Non-pigmented ciliary epithelial cell (primary cell): ENCODE measurements at places on chromosomes 1 and 21.

DNA sequence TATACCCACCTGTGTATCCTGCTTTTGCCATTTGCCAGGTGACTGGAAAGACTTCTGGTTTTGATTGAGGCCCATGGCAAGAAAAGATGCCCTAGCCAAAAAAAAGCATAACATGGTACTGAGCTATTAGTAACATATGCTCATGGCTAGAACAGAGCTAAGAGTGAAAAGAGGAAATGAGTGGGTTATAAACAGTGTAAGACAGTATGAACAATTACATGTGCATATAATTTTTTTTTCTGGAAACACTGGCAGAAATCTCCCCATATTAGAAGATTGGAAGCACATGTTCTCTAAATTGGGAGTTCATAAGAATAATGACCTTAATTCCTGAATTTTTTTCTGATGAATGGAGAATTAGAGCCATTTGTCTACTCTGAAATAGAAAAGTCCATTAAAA is 41.2 kb upstream of the PDC start:
- DNase-seq: no peak

GRCh38 chr1:191888996-191889622 is 269.2 kb upstream of the RGS18 start:
- DNase-seq: no peak

- no peak for DNase-seq
Observed at GRCh38 chr1:25610822-25611630, 5.6 kb upstream of the MAN1C1 start.

- no peak for DNase-seq
Observed at GRCh38 chr21:42744520-42745445, 91.4 kb downstream of the PDE9A start.

DNA sequence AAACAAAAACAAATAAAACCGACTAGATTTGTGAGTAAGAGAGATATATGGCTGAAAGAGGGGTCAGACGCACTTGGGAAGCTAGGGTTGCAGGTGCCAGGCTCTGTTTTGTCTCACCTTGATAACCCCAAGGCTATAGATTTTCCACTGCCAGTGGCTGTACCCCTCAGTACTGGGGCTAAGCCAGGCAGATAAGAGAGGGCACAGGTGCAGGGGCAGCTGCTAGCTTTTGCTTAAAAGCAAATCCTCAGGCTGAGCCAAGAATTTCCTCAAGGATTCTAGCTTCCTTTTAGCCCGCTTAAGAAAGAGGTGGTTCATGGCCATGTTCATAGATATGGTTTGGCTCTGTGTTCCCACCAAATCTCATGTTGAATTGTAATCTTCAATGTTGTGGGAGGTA is 57.9 kb downstream of the OVGP1 start:
- DNase-seq: no peak

GRCh38 chr1:205576011-205576410 is 55.8 kb downstream of the ELK4 start:
- no peak for DNase-seq

DNA sequence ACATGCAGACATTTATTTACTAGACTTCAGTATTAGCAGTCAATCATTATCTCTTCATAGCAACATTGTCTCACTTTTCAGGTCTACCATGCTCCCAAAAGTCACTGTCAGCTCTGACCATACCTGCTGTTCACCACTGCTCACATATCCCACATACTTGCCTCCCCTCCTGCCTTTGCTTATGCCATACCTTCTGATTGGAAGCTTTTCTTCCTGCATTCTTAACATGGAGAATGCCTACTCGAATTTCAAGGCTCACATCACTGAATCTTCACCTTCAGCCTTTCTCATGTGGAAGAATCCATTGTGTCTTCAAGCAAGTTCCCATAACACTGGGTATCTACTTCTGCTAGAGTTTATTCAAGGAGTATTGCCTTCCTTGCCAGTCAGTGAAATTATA is 135.4 kb downstream of the NTNG1 start:
- no peak for DNase-seq

GRCh38 chr1:154423304-154423987 is 18.3 kb downstream of the IL6R start:
- no peak for DNase-seq

DNA sequence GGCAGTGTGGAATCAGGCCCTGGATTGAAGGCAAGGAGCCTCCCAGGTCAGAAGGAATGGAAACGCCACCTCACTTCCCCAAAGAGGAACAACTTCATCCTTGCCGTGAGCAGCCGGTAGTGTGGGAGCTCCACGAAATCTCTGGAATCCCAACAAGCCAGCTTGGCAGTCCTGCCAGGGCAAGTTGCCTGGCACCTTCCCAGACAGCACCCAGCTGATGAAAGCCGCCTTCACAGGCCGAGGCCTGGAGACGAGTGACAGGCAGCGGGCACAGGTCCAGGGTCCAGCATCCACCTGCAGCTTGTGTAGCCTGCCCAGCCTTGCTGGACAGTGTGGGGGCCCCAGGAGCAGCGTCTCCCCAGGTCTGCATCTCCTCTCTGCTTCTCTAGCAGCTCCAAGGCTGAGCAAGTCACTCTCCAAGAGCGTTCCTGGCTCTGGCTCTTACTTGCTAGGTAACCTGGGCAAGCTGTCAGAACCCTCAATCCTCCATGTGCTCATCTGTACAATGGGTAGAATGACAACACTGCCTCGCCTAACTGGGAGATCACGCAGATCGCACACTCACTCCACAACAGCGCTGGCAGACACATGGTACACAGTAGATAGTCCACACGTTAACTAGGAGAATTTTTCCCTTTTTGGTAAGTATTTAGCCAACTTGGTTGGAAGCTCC is 43.0 kb downstream of the ACOT7 start:
- DNase-seq: no peak

DNA sequence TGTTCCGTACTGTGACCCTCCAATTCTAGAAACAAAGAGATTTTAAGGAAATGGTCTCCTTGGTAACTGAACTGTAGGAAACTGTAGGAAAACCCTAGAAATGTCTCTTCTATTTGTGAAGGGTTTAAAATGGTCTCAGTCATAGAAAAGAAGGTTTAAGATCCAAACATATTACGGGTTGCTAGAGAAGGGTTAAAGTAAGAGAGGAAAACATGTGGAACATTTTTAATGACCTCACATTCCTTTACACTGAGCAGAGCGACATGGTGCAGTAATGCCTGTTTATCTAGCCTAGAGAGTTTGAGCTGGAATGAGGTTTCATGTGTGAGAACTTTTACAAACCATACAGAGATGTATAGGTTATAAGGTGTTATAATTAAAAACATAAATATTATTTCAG is 36.9 kb upstream of the C1orf105 start:
- peak; percentile 43 for DNase-seq

DNA sequence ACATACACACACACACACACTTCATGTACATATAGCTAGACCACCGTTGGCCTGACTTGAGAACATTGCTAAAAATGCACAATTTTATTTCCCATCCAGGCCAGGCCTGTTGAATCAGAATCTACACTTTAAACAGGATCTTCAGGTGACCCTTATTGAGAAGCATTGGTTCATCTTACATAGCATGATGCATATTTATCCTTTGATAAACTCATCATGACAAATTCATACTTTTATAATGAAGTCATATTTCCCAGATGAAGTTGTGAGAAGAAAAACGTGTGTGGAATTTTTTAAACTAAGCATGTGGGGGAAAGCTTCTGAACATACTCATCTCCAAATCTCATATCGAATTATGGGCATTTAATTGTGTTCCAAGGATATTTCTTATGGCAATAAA is 877.7 kb downstream of the MRPL39 start:
- DNase-seq: peak; percentile 6

DNA sequence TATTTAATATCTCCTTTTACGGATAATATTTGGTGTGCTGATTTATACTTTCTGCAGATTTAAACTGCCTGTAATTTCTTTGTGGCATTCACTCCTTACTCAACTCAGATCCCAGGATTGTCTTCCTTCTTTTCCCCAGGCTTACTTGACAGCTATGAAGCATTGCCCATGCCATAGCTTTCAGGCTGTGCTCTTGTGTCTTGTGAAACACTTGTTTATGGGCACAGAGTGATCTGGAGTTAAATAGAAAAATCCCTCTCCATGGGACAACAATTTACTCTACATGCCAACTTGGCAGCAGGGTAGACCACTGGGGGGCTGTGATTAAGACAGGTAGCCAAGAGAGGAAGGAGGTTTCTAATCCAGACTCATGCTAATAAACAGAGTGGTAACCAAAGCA is 57.4 kb downstream of the PPP1R12B start:
- DNase-seq: no peak

- DNase-seq: no peak
Observed at GRCh38 chr21:38937844-38938243, 132.1 kb downstream of the ETS2 start.

DNA sequence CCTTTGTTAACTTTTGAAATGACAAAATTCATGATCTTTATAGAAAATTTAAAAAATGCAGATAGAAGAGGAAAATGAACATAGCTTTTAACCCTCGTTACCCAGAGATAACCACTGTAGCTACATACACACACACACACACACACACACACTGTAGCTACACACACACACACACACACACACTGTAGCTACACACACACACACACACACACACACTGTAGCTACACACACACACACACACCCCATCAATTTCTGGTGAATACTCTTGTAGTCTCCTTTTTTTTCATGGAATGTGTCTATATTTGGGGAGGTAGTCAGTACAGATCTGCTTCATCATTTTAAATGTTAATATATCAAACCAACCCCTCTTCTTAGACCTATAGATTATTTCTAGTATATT is 58.5 kb downstream of the SH3BGR start:
- DNase-seq: no peak

- DNase-seq: no peak
Observed at GRCh38 chr1:165129568-165130164, 226.8 kb downstream of the LMX1A start.

DNA sequence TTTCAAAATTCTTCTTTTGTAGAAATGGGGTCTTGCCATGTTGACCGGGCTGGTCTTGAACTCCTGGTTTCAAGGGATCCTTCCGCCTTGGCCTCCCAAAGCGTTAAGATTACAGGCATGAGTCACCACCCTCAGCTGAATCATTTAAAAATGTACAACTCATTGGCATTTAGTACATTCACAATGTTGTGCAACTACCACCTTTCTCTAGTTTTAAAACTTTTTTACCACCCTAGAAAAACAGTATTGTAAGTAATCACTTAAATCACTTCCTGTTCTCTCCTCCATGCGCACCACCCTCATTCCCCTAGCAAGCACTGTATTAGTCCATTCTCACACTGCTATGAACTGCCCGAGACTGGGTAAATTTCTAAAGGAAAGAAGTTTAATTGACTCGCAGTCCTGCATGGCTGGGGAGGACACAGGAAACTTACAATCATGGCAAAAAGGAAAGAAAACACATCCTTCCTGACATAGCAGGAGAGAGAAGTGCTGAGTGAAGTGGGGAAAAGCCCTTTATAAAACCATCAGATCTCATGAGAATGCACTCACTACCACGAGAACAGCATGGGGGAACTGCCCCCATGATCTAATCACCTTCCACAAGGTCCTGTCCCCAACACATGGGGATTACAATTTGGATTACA is 14.4 kb upstream of the THEM5 start:
- DNase-seq: peak; percentile 38

DNA sequence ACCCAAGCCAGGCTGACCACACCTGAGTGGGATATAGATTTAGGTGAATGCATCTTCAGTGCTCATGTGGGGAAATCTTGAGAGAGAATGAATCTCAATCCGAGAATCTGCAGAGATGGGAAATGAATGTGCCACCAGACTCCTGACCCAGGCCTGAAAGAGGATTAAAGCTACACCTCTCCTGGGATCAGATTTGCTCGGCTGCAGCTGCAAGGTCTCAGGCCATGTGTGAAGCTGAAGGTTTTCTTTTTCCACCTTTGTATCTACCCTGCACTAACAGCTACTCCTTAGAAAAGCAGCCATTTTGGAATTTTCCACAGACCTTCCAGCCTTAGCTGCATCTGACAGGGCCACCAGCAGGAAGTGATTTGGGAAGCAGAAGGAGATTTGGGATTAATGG is 18.3 kb downstream of the GPR3 start:
- DNase-seq: no peak

GRCh38 chr1:84146411-84147032 is 2.5 kb downstream of the PRKACB start:
- no peak for DNase-seq

DNA sequence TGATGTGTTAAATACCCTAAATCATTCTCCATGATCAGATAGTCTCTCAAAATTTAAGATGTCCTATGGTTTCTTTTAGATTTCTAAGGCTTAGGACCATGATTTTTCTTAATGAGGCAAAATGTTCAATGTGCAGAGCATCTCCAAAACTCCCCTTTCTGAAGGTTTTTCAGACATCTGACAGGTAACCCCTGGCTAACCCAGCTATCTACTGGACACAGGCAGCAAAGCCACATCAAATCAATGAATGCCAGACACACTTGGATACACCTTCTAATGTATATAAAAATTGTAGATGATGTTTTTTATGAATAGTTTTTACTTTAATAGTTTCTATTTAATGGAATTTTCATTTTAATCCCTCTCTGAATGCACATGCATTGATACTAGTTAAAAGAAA is 285.6 kb downstream of the GRIK1 start:
- DNase-seq: no peak

DNA sequence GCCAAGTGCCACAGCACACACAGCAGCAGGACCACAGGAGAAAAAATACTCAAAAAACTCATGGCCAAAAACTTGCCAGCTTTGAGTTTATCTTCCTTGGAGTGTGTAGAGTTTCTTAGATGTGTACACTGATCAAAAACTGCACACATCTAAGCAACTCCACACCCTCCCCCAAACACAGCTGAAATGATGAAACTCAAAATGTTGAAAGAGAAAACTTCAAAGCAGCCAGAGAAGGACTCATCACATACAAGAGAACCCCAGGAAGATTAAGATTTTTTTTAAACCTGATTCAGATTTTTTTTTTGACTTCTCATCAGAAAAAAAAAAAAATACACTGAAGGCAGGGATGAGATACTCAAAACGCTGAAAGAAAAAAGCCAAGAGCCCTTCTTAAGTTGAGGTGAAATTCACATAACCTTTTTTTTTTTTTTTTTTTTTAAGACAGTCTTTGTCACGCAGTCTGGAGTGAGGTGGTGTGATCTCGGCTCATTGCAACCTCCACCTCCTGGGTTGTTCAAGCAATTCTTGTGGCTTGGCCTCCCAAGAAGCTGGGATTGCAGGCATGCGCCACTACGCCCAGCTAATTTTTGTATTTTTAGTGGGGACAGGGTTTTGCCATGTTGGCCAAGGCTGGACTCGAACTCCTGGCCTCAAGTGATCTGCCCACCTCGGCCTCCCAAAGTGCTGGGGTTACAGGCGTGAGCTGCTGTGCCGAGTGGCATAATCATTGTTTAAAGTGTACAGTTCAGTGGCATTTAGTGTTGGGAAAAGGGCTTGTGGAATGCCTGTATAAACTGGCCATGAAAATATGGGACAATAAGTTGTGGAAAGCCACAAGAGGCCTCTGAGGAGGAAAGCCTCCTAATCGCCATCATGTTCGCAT is 20.9 kb upstream of the PDXK start:
- DNase-seq: no peak

- no peak for DNase-seq
Observed at GRCh38 chr1:117812869-117813511, 116.4 kb downstream of the GDAP2 start.

- peak; percentile 61 for DNase-seq
Observed at GRCh38 chr1:155834296-155834926, 22.6 kb downstream of the GON4L start.
